ENCODE measurements at places on chromosomes 2 and 18.

- DNase-seq, result no peak
Measured at GRCh38 chr2:62999905-63000304, 50.7 kb upstream of the OTX1 start.

DNA sequence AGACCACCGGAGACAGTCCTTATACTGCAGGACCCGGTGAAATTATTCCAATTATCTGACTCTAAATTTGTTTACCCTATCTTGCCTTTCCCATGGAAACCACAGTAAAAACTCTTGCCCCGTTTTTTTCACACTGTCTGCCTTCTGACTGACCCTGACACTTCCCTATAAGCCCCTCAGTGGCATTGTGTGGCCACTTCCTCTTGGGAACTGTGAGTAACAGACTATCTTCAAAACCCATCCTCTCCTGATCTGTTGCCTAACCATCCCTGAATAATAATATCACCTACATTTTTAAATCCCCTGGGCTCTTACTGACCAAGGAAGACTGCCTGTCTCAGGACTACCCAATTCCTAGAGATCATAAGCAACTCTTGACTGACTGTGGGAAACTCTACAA, 42.6 kb upstream of the RNF152 start:
- DNase-seq, result no peak

GRCh38 chr2:32379352-32379751, 22.5 kb downstream of the BIRC6 start:
- DNase-seq, result no peak

- DNase-seq, result no peak
Measured at GRCh38 chr18:14776801-14777200, 28.8 kb downstream of the ANKRD30B start.

- DNase-seq, result no peak
Measured at GRCh38 chr18:12246849-12247808, 7.0 kb upstream of the CIDEA start.

- no peak for DNase-seq
Measured at GRCh38 chr18:62365420-62365819, 40.3 kb downstream of the TNFRSF11A start.

- no peak for DNase-seq
Measured at GRCh38 chr2:164722616-164723338, 101.5 kb upstream of the GRB14 start.

GRCh38 chr2:186346216-186346615, 139.8 kb upstream of the ZC3H15 start:
- DNase-seq, result no peak

DNA sequence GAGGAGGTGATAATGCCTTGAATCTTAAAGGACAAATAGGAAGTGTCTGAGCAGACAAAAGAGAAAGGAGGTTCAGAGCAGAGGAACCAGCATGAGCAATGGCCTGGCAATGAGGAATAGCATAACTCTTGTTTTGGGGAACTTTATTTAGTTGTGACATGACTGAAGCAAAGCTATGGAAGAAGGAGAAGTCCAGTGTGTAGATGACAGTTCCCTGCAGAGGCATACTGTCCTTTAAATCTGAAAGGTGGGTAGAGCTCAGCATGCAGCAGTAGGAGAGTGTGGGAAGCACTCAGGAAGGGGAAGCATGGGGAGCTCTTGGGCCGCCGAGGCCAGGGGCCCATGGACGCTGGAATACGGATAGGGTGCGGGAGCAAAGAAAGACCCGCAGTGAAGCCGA, 173.8 kb downstream of the SEPTIN10 start:
- no peak for DNase-seq

GRCh38 chr2:47249157-47249900, 94.2 kb upstream of the STPG4 start:
- DNase-seq, result no peak

DNA sequence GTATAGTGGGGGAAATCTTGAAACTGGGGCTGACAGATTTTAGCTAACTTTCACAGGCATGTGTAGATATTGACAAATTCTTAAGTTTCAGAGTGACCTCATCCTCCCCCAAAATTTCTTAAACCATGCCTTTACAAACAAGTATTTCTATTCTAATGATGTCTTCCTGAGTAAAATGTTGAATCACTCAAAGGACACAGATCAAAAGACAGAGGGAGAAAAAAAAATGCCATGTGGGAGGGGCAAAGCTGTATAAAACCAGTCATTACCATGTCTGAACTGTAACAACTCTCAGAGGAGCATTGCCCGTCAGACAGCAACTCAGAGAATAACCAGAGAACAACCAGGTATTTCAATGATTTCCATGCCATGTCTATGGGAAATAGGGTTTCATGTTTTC, at the start of gene SERPINB2:
Gene SERPINB2, plus strand, starts transcription at position 282 of the 400 bp plus-strand sequence. CDS start 3,740 bp downstream, outside the sequence.
- no peak for DNase-seq

DNA sequence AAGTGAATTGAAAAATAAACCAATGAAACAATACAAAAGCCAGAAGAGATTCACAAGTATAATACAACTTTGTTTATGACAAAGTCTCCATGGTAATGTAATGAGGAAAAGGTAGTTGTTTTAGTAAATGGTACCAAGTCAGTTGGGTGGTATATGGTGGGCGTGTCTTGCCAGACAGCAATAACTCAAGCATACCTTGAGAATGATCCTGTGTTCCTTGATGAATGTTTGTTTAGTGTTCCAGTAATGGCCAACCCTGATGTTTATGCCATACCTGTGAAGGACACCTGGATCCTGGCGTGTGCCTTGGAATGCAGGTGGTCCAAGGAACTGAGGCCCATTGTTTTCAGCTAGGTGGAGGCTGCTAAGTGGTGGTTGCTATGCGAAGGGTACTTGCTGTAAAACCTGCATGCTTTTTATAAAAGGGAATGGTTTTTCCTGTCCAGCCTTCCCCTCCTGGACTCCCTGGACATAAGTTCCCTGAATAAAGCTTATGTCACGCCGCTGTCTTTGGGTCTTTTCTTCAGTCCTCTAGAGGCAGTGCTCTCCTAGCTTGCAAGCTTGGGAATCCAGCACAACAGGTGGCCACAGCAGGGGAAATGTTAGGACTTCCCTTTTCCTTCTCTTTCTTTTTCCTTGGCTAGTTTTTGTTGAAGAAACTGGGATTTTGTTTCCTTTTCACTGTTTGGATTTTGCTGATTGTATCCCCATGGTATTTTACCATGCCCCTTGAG, 54.7 kb downstream of the MTA3 start:
- no peak for DNase-seq

GRCh38 chr2:38945911-38946310, 56.2 kb downstream of the ARHGEF33 start:
- no peak for DNase-seq

DNA sequence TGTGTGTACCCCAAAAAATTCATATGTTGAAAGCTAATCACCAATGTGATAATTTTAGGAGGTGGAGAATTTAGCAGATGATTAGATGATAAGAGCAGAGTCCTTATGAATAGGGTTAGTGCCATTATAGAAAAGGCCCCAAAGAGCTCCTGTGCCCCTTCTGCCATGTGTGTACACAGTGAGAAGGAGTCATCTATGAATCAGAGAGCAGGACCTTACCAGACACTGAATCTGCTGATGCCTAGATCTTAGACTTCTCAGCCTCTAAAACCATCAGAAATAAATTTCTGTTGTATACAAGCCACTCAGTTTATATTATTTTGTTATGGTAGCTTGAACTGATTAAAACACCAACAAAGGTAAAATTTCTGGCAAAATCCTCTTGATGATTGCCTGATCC, 560.0 kb upstream of the CDH2 start:
- no peak for DNase-seq
